ENCODE measurements at places on chromosomes 7 and 10.

GRCh38 chr10:73762915-73763314 lies 18.7 kb downstream of the SEC24C start:
- no peak for DNase-seq

- no peak for DNase-seq
These were observed 23.6 kb upstream of the SEMA3C start for GRCh38 chr7:80942261-80943041.

DNA sequence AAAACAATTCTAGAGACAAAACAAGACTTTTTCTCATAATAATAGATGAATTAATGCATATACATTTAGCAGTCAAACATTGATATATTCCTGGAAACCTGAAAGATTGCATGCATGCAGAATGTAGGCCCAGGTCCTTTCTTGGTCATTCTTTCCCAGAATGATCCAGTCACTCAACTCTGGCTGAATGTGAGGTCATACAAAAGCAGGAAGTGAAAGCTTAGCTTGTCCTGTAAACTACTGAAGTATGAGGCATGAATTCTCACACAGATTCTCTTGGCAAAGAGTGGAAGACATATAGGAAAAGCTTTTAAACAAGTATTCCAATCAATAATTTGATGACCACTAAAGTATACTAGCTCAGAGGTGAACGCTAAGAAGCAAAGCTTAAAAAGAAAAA lies 253.9 kb downstream of the PPP1R3A start:
- DNase-seq: no peak

DNA sequence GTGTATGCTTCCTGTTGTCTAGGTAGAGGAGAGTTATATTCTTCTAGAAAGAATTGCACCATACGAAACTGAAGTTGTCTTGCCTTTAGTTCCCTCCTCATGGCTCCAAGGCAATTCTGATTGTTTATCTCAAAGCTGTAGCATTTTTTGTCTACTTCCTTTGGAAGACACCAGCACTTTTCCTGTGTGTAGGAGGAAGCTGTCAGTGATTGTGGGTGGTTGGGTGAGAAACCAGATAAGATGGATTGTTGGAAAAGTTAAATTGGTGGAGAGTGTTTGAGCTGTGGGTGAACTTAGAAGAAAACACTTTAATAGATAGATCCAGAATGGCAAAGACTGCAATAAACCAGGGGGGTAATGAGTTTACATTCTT lies 12.1 kb upstream of the CSTF2T start:
- no peak for DNase-seq

- no peak for DNase-seq
These were observed 24.4 kb downstream of the TRUB1 start for GRCh38 chr10:114962441-114962840.

- DNase-seq: no peak
These were observed 39.0 kb downstream of the ZMIZ1 start for GRCh38 chr10:79107736-79108264.

DNA sequence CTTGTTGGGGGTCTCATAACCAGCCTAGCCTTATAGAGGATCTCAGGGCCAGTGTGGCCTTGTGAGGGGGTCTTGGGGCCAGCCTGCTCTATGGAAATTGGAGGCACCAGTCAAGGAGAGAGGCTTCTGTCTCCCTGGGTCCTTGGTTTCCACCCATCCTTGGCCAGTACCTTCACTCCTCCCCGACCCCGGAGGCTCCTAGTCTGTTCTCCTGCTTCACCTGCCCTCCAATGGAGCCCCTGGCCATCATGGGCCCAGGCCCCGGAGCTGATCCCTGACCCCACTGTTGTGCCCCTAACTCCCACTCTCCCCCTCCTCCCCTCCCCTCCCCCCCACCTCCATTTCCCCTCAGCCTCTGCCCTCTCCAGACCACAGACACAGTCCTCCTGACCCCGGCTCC lies 29.7 kb downstream of the RASGEF1A start:
- DNase-seq: no peak

DNA sequence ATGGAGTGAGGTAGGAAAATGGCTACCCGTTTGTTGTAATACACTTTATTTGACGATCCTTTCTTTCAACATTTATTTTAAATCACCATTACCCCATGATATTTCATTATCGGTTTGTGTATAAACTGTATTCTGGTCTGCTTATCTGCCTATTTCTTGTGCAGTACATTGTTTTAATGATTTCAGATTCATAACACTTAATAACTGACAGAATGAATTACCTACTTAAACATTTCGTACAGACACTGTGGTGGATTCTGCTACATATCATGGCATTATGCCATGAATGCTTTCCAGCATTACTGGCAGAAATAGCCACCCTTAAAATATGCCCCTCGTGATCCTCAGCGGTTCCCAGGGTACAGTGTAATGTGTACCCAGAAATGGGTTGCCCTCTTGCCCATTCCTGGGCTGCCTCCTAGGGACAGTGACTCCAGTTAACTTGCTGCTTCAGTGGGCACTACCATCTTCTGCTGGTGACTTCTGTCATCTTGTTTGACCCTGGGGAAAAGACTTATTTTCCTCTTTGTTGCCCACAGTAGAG lies 74.5 kb downstream of the C1GALT1 start:
- DNase-seq: no peak

DNA sequence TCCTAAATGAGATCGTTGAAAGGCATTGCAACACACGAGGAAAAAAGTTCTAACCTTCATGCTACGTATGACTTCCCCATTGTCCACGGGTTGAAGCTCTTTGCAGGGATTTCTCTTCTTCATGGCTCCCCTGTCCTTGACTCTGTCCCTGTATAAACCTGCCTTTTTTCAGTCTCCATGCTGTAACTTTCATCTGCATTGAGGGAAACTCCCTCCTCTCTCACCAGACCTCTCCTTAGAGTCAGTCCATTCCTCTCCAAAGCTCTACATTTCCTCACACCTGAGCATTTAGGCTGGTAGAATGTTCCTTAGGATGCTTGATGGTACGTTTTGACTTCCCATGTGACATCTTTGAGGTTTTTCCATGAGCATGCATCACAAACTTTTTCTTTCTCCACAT lies 134.2 kb upstream of the FAM171A1 start:
- no peak for DNase-seq

- no peak for DNase-seq
These were observed 78.8 kb downstream of the SND1 start for GRCh38 chr7:127730658-127731276.

- DNase-seq: no peak
These were observed 59.5 kb upstream of the PDLIM1 start for GRCh38 chr10:95350219-95350829.

DNA sequence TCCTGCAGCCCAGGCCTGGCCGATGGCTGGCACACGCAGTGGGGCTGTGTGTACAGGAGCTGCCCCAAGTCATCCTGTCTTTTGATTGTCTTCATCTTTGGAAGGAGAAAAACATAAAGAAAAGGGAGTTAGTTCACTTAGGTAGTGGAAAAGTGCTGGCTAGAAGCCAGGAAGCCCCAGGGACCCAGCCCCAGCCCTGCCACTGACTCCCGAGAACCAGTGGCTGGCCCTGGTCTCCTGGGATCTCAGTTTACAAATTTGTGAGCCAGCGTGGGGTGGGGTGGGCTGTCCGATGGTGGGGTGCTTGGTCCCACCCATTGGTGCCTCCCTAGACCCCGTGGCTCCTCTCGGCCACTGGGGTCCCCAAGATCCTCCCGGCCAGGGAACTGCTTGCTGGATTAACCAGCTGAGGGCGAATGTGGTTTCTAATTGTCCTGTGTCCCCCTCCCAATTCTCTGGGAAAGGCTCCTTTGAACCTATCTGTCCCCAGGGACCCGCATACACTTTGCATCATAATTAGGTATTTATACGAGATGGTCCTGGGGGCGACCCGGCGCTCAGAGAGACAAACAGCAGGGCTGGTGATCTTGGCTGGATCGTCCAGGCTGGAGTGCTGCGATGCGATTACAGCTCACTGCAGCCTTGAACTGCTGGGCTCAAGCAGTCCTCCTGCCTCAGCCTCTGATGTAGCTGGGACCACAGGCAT lies 16.3 kb upstream of the CHST12 start:
- DNase-seq: no peak

GRCh38 chr7:29457565-29458011 lies 106.0 kb upstream of the PRR15 start:
- DNase-seq: no peak

DNA sequence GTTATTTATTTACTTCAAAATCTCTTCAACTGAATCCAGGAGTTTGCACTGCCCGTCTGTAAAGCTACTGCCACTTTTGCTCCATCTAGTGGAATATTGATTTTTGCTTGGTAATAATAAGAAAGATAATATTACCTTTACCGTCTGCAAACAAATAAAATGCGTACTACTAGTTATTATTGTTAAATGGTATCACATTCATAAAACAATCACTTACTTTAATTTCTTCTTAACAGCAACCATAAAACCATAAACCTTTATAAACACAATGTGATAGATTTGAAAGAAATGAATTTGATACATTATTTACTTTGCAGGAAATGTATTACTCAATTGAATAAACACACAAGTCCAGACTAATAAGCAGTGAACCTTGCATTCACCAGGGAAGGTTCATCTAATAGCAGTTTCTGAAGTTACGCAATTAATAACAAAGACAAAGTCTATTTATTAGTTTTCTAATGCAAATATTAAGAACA lies 6.4 kb downstream of the AGMO start:
- DNase-seq: no peak

DNA sequence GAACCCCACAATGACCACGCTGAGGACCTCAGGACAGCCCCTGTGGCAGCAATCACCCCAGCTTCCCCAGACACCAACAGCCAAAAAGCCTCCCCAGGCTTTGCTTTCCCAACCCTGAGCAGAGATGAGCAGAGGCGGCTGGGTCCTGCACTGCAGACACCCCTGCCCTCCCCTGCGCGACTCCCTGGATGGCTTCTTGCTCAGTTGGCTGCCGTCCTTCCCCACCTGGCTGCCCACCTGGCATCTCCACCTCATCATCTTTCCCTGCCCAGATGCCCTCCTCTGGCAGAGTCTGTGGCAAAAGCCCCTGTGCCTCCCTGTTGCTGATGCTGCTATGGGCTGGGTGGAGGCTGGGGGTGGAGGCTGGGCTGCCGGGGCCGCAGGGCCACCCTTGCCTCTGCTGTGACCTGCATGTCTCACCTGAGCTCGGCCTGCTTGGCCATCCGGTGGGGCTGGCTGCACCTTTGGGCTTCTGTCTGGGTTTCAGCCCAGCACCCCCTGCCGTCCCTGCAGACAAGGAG lies 567.7 kb downstream of the TCERG1L start:
- DNase-seq: no peak

DNA sequence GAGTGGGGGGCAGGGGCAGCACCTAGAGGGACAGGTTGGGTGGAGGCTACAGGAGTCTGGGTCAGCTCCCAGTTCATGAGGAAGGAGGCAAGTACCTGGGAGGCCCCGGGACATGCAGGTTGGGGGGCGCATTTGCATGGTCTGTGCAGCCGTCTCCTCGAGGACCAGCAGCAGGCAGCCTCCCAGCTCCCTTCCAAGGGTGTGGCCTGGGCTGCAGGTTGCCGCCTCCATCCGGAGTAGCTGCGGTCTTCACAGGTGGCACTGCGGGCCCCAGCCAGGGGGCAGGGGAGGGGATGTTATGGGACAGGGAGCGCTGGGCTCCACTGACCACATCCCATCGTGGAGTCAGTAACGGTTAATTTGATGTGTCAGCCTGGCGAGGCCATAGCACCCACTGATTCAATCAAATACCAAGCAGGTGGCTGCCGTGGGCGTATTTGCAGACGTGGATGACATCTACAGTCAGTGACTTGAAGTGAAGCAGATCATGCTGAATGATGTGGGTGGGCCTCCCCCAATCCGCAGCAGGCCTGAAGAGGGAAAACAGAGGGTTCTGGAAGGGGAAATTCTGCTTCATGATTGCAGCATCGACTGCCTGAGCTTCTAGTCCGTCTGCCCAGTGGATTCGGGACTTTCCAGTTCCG lies 81.6 kb downstream of the PRKAG2 start:
- DNase-seq: no peak

DNA sequence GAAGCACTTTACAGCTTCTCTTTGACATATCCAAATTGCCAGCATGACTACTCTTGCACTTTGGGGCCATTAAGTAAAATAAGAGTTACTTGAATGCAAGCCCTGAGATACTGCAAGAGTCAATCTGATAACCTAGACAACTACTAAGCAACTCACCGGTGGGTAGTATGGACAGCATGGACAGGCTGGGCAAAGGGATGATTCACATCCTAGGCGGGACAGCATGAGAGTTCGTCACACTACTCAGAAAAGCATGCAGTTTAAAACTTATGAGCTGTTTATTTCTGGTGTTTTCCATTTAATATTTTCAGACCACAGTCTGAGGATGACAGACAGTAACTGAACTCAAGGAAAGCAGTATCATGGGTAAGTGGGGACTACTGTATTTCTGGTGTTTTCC lies 84.0 kb downstream of the ORC5 start:
- no peak for DNase-seq

- DNase-seq: no peak
These were observed 36.5 kb upstream of the EEPD1 start for GRCh38 chr7:36116347-36117202.

DNA sequence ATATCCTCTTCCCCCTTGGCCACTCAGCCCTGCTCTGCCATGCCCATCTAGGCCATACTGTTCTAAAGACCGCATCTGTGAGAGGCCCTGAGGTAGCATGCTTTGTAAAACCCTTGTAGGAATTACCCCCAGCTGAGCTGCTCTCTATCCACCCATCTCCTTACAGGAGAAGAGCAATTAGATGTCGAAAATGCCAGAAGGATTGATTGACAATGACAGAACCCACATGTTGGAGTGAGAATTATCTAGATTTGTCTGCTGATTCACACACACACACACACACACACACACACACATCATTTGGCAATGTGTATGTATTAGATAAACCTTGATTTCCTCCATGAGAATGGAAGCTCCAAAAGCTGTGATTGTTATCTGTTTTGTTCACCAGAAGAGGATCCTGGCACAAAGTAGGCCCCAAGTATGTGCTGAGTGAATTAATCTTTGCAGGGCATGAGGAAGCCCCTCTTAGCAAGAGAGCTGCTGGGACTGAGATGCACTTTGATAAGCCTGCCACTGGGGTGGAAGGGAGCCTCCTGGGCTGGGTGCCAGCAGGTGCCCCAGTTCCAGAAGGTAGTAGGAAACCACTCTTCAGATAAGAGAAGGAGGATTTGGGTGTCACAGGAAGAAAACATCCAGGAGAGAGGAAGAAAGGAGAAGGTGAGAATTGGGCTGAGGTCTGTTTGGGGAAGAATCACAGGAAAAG lies 187.5 kb upstream of the ADO start:
- DNase-seq: no peak

- no peak for DNase-seq
These were observed 62.2 kb upstream of the KDM7A start for GRCh38 chr7:140238778-140239652.

DNA sequence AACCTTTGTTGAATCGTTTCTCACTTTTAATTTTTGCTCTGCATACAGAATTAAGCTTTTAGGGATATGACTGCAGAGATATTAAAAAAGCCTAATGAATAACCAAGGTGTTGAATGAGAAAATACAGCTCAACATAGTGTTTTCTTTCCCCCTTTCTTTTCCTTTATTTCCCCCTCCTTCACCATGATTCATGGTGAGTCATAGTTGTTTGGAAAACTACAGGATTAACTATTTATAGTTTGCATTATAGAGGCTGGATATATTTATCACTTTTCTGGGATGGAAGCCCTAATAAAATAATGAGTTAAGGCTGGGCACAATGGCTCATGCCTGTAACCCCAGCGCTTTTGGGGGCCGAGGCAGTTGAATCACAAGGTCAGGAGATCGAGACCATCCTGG lies 115.0 kb downstream of the DNAJB9 start:
- DNase-seq: no peak

Measured in stimulated activated CD8-positive, alpha-beta memory T cell treated with anti-CD3 and anti-CD28 coated beads, Interleukin-7, amount 100 ng/mL, for 1 hour (primary cell).